ENCODE measurements at places on chromosomes 12 and 14.

GRCh38 chr12:121536054-121536898 is 44.5 kb downstream of the KDM2B start:
- DNase-seq: peak; percentile 95

DNA sequence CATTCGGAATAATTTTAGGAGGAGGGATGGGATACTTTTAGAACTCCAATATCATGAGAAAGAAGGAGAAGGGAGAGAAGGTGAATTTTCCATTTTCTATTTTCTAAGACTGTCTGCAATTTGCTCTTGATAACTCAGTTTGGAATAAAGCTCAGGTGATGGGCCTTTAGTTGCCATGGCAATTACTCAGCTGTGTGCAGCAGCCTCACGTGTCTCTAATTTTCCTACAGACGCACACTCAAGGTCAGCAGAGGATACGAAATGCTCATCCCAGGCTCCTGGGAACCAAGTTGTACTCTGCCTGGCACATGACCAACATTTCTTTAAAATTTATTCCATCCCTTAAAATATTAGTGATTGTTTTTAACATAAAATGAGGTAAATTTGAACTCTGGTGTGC is 76.7 kb downstream of the TTC8 start:
- no peak for DNase-seq

- peak; percentile 57 for DNase-seq
Observed at GRCh38 chr12:27331291-27331926, 1.2 kb upstream of the BMAL2 start.

DNA sequence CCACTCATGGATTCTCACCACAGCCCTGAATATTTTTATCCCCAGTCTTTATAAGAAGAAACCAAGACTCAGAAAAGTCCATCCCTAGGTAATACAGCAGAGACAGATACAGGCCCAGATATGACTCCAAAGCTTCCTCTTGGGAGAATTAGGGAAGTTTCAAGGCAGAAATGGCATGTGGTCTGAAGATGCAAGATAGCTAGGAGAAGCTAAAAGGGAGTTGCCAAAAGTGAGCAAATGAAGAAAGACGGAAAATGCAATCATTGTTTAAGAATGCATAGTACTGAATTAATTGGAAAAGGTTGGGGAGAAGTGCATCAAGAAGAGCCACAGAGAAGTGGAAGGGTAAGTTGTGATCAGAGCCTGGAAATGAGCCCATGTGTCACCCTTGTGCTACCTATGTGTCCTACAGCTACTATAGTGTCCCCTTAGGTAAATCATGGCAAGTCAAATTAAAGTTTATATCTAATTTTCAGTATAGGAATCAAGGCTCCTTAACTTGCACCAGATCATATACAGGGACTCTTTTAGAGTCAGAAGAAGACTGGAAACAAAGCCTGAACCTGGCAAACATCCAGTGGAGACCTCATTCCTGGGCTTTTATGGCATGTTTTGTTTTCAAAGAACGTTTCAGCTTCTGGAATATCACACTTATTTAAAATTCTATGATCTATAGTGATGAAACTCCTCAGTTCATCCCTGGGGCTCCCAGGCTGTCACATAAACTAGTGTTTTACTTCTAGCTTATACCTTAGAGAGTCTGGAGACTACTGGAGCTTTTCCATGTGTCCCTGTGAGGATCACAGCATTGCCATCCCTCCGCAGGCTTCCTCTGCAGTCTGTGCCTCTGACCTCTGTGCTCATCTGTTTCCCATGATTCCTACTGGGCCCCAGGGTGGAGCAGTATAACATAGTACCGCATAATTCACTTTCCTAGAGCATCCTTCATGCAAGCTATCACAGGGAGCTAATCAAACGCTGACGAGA is 189.0 kb upstream of the CDKN3 start:
- no peak for DNase-seq

Data from DMS53 (cell line).